ENCODE measurements at places on chromosomes 1 and 21. TPM values are rescaled to one million over a fixed set of nuclear protein-coding genes. Genes with fewer than 3 reads are reported as not detected.

GRCh38 chr1:169132512-169133227 is 26.2 kb downstream of the ATP1B1 start:
- no peak for DNase-seq

The GPR161 gene
- 0.51 TPM for total RNA-seq

DNA sequence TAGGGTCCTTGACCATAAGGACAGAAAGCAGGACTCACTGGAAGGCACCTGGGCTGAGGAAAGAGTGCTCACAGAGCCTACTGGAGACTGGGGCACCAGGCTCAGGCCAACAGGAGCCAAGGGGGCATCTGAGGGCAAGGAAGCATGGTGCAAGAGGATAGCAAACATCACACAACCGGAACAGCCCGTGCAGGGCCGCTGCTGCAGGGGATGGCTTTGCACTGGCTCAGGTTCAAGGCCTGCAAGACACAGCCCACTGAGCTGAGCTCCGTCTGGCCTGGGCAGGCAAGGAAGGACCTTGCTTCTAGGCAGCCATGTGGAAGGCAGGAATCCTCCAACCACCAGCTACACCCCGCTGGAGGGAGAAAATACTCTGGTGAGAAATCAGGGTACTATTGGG is 59.8 kb upstream of the KIF26B start:
- no peak for DNase-seq

DNA sequence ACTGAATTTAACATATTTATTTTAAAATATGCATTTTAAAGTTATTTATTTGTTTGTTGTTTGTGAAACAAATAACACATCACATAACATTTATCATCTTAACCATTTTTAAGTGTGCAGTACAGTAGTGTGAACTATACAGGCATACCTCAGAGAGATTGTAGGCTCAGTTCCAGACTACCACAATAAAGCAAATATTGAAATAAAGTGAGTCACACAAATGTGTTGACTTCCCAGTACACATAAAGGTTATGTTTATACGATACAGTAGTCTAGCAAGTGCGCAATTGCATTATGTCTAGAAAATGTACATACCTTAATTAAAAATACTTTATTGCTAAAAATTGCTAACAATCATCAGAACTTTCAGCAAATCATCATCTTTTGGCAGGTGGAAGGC is 739.4 kb upstream of the ADGRL4 start:
- DNase-seq = no peak

DNA sequence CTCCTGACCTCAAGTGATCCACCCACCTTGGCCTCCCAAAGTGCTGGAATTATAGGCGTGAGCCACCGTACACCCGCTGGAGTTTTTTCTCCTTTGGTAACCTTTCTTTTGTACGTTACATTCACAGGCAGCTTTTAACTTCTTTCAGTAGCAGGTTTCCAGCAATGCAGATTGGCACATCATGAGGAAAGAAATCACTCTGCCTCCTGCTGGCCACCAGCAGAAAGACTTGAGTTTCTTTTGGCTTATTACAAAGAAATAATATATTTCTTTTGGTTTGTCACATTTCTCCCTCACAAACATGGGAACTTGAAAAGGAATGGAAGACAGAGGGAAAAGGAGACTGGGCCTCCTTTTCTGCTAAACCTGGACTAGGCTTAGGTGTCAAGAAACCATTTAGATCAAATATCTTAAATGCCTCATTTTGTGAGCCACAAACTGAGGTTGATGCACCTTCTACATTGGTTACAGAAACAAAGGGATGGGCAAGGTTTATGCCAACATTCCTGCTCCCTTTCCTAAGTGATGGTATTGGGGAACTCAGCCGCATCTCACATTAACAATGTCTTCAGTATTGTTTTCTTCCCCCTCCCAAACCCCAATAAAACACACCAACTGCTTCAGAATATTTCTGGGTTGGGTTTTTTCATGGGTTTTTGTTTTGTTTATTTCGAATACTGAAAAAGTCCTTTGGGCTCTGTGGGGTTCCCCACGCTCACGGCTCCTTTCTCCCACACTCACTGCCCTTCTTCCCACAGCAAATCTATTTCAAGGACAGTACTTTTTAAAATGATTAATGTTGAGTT is 7.7 kb downstream of the ENSA start:
- peak; percentile 88 for DNase-seq

All from activated CD4-positive, alpha-beta T cell treated with anti-CD3 and anti-CD28 coated beads, Interleukin-2, amount 10 ng/mL, durations not matched to agents 24 days and 14 days (primary cell).